NCI-H1417 treated with DMSO at 0.1 percent for 48 hours (cell line): ENCODE measurements at places on chromosomes 1 and 21.

GRCh38 chr1:10918531-10918930 lies 93.9 kb upstream of the TARDBP start:
- no peak for DNase-seq

DNA sequence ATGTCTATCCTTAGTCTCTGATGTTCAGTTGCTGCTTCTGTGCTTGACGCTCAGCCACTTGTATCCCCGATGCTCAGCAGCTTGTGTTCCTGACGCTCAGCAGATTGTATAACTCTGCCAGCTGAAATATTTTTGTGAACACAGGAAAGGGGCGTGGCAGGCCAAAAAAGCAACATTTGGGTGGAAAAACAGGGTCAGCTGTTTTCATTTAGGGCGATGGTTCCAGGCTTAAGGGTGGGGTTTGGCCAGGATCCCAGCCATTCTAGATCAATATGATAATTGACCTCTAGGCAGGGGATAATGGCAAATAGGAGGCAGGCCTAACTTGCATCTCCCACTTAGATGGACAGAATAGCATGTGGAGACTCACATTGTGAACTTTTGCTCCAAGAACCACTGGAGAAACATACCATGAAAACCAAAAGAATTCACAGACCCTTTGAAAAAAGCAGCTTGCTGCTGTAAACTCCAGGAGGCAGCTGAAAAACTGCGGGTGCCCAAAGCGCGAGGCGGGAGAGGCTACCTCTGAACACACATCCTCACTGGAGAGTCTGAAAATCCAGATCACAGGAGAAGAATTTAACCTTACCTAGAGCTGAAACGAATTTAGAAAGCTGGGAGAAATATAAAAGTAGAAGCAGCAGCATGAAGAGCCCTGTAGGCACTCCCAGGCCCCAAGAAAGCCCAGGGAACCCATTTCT lies 58.3 kb downstream of the ZNF648 start:
- no peak for DNase-seq

- no peak for DNase-seq
These were observed 14.4 kb upstream of the SCCPDH start for GRCh38 chr1:246709835-246710234.

GRCh38 chr1:182046763-182047162 lies 14.7 kb downstream of the ZNF648 start:
- DNase-seq = no peak

GRCh38 chr1:220579317-220579716 lies 51.4 kb downstream of the MARK1 start:
- DNase-seq = no peak

- DNase-seq = no peak
These were observed 2.5 kb downstream of the ATP1B1 start for GRCh38 chr1:169108863-169109560.

GRCh38 chr1:75423616-75424015 lies 187.3 kb downstream of the SLC44A5 start:
- DNase-seq = peak; percentile 85
